CD4-positive, alpha-beta T cell treated with Interleukin-15 for 4 hours (primary cell): ENCODE measurements at places on chromosomes 7 and 10.

DNA sequence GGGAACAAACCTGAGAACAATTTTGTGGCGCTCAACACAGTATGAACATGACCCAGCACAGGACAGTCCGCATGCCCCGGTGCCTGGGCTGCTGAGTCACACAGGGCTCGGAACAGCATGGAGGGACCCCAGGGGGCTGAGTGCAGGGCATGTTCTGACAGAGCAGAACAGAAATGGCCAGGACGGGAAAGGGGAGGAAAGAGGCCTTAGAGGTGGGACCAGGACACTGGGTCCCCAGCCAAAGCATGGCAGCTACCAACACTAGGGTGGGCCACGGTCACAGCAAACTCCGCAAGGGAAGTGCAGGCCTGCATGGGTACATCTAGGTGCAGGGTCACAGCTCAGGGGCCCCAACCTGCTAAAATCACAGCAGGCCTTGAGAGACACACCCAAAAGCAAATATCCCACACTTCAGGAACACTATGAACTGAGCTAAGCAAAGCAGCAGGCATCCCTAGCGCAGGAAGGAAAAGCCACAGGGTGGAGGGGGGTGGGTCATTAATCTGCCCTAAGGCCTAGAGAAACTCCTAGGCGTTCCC lies 5.6 kb downstream of the IMPDH1 start:
- no peak for DNase-seq

DNA sequence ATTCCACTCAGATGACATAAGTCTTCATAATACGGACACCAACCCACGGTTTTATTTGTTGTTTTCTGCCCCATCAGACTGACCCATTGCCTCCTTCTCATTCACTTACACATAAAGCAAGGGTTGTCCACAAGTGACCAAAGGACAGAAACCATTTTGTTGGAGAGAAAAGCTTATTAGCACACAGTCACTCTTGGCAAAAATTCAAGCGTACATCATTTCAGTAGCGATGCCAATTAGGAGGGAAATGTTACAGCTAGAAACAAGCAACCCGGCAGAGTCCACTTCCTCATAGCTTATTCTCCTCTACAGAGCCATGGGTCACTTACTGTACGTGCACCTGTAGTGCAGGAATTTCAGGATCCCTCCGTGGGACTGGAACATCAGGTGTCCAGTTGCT lies 23.0 kb downstream of the ABLIM1 start:
- no peak for DNase-seq

DNA sequence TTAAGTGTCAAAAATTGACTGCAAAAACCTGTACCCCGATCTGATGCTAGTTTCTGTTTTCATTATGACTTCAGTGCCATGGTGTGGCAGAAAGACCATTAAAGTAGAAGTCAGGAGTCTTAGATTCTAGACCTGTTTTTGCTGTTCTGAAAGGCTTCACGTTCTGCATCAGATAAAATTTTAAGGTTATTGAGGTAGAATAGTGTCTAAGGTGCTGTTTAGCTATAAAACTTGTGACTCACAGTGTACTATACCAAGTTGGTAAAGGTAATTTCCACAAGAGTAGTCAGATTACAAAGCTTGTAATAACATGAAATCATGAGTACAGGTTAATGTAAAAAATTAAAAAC lies 38.6 kb downstream of the ZNRF2 start:
- peak; percentile 60 for DNase-seq

GRCh38 chr10:22962817-22963216 lies 35.0 kb downstream of the ARMC3 start:
- DNase-seq, result no peak

GRCh38 chr7:159062569-159062968 lies 82.1 kb downstream of the VIPR2 start:
- DNase-seq, result no peak

GRCh38 chr10:71982269-71983178 lies 18.3 kb downstream of the CHST3 start:
- no peak for DNase-seq

- no peak for DNase-seq
Observed at GRCh38 chr10:79058899-79059841, 9.6 kb upstream of the ZMIZ1 start.

DNA sequence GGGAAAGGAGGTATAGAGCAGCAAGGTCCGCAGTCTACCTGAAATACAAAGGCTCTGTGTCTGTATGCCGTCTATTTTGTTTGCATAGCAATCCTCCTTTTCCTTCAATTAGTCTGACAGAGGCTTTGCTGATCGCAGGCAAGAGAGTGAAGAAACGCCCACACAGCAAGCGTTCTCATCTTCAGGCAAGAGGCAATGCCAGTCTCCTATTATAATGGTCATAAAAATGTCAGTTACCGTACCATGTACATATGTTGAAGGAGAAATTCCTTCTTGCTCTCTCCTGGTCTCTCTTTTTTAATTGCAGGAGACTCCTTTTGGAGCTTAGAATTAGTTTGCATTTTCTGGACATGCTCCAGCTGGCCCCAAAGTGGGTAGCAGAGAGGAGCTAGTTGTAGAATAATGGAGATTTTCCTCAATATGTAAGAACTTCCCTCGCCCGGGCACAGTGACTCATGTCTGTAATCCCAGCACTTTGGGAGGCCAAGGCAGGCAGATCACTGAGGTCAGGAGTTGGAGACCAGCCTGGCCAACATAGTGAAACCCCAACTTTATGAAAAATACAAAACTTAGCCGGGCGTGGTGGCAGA lies 139.5 kb downstream of the PFKFB3 start:
- DNase-seq, result no peak

DNA sequence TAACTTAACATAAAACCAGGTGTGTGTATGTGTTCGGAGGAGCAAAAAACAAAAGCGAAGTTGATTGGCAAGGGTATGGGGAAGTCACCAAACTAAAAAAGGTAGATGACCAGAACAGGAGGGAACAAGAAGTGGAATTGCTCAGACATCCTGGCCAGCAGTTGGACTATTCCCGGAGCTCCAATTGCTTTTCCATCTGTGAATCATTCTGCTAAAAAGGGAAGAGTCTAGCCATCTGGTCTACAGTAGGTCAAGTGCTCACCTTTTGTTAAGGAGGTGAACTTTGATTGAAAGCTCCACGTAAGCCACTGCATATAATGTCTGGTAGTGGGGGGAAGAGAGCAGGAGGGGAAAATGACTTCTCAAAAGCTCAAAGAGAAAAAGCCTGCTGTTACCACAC lies 50.0 kb upstream of the BET1 start:
- DNase-seq, result no peak

- DNase-seq, result no peak
Observed at GRCh38 chr7:93574646-93575554, at the start of gene CALCR. CALCR (minus strand) TSS chr7:93574724; CDS start chr7:93486981, 87,743 bp downstream.

DNA sequence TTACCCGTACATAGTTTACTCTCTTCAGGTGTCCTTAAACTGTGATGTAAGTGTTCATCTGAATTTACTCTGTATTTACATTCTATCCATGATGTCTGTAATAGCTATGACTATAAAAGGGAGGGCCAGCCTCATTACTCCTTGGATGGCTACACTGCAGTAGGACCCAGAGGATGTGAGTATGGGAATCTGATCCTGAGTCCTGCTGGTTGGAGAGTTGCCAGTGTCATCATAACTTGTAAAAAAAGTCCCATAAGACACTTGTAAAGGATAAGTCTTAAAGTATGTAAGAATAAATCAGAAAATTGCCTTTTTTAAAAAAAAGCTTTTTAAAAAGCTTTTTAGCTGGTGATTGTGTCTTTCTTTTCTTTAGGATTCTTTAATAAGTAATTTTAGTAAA lies 95.4 kb downstream of the PPP1R9A start:
- DNase-seq, result no peak

DNA sequence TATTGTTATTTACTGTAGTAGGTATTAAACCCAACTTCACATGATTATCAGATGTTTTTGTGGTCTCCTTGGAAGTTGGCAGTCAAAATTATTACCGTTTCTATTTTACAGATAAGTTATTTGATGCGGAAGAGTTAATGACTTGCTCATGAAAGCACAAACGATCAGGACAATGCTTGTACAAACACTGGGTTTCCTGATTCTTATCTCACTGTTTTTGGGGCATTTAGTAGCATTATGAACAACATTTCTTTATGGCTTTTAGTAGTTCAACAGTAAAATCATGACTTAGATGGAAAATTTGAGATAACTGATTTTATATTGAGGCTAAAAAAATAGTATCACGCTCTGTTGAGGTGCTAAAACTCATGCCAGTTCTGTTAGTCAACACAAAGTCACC lies 361.5 kb upstream of the MBL2 start:
- DNase-seq, result no peak

DNA sequence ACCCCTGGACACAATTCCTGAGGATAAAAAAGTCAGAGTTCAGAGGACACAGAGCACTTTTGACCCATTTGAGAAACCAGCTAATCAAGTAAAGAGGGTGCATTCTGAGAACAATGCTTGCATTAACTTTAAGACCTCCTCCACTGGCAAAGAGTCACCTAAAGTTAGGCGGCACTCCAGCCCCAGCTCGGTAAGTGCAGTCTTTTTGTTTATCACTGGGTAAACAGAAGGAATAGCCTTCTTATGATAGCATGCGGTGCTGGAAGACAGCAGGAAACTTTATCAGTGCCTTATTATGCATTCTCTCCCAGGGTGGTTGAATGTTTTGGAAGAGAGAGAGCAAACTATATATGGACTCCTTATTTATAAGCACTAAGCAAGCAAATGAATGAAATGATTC lies 130.5 kb downstream of the CDK14 start:
- DNase-seq, result no peak

GRCh38 chr10:29701306-29701705 lies 66.5 kb upstream of the SVIL start:
- DNase-seq, result no peak

- DNase-seq, result no peak
Observed at GRCh38 chr10:100114976-100115770, 33.5 kb upstream of the CPN1 start.

DNA sequence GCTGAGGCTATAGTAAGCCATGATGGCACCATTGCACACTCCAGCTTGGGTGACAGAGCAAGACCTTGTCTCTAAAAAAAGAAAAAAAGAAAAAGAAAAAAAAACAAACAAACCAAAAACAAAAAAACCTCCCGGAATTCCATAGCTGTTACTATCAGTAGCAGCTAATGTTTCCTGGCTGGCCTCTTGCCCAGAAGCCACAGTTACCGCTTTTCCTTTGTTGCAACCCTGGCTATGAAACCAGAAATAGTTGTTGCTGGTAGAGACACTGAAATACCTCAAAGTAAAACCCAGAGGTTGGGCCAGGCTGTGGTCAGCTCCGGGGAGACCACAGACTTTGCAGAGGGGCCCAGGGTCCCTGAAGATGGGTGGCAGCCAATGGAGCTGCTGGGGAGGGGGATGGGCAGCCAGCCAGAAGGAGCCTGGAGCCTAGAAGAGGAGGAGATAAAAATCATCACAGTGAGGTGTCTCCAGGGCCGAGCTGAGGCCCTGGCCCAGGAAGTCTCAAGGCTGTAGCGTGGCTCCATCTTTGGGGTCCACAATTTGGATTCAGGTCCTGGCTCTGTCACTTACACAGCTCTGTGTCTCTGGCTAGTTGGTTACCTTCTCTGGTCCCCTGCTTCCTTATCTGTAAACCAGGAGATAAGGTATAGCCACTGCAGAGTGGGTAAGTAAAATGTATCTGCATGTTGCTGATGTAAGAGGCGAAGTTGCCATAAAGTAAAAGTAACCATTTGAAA lies 3.4 kb upstream of the CHST12 start:
- no peak for DNase-seq

DNA sequence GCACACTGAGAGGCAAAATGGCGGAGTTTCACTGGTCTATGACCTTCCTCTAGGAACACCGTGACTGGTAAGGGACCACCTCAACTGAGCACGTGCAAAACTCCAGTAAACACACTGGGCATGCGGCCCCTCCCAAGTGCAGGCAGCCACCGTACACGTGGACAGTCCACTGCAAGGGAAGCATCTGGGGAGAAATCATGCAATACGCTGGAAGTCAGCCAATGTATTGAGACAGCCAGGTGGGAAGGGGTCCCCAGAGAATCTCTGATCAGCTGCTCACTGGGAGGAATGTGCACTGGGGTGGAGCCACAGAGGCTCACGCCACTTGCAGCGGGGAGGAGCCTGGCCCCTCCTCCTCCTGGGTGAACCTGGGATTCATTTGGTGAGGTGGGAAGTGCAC lies 49.3 kb downstream of the CFAP46 start:
- no peak for DNase-seq

DNA sequence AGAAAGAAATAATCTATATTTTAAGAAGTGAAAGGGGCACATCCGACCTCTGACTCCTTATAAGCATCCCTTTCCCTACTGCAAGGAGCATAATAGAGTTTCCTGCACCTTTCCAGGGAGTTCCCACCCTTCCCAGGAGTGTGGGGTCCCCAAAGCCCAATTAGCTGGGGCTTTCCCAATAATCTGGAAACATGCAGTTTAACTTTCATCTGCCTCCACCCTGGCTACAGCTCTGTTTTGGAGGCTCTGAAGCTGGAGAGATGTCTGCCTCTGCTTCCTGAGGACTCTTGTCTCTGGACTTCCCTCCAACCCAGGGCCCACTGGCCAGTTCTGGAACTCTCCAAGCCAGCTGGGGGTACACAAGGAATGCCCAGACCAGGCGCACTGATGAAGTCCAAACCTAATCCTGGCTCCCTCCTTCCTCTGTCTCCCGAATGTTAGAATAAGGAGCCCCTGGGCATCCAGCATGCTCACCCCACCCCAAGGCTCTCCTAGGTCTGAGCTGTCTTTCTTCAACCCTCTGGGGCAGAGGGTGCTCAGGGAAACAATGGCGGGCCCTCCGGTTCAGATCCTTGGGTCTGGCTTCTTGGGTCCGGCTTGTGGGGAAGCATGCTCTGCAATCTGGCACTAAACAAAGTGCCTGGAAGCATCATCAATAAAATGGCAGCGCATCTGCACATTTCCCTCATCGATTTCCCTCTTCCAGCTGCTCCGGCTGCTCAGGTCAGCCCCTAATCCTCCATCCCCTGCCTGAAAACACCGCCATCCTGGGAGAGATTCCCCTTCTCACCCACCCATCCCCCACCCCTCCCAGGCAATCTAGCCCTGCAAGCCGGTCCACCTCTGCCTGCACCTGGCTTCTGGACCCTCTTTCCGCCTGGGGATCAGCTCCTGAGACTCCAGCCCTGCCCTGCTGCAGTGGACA lies 13.3 kb downstream of the HOXA4 start:
- DNase-seq, result no peak

DNA sequence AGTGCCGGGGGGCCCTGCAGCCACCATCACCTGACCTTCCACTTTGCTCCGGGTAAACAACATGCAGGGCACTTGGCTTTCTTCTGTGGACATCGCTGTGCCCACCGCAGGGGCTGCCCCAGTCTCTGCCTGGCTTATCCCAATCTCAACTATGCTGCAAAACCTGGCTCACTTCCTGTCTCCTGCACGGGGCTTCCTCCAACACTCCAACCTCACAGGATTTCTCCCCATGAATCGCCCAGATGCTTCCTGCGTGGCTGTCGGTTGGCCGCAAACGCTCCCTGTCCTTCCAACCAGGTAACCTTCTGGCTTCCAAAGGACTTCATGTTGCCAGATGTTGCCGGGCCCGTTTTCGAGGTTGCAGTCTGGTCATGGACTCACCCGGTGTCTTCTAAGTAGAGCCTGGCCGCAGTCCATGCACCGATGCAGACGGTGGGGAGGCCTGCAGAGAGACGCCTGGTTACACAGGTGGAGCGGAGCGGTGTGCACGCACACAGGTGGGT lies 109.0 kb downstream of the VIPR2 start:
- DNase-seq, result no peak
